ENCODE measurements at places on chromosomes 2 and 18.

GRCh38 chr18:4765401-4765800 is 310.3 kb upstream of the DLGAP1 start:
- no peak for DNase-seq

DNA sequence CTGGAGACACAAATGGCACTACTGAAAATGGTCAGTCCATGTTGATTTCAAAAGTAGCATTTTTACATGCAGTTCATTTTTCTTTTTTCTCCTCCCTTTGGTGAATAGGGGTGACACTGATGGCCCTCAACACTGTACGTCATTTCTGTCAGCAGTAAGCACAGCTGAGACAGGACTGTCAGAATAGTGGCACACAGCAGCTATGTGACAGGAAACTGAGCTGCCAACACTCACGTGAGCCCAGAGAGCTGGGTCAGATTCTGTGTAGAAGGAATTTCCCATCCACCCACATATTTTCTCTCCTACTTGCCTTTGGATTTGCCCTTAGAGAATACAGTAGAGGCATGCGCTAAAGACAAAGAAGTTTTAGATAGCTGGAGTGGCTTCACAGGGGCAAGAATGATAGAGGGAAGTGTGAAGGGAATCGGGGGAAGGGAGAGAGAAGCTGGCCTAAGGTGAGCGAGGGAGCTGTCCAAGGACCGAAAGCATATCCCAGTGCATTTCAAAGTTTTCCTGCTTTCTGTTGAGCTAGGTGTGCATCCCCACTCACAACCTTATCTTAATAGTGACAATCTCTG is 476.6 kb downstream of the CNTNAP5 start:
- DNase-seq: no peak

DNA sequence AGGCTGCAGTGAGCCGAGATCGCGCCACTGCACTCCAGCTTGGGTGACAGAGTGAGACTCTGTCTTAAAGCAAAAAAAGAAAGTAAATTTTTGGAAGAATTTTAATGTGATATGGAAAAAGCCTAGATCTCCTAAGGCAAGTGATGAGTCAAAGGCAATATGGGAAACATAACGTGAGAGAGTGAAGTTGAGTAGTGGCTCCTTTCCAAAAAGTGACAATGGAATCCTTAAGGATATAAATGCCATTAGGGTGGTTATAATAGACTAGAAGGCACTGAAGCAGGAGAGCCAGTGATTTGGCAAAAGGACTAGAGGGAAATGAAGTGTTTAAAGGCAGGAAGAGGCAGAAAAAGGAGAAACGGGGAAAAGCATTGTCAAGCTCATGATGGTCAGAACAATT is 25.6 kb downstream of the ARHGAP28 start:
- no peak for DNase-seq

DNA sequence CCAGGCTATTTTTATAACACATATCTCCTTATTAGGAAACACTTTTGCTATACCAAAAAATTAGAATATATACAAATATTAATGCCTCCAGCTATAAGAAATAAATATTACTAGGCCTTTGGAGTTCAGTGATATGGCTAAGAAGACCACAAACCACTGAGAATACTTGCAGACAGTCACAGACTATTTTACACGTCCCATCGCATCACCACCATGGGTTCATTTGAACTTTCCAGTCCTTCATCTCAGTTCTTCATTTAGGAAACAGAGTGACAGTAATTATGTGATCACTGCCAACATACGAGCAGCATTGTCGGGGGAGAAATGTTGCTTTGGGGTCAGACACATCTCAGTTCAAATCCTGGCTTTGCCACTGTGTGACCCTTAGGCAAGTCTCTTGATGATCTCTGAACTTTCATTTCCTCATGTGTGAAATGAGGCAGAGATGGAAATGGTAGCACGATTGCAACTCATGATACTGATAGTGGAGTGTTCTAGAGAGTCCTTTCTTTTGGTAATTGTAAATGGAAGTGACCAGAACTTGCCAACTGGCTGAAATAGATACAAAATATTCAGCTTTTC is 138.9 kb upstream of the NRP2 start:
- DNase-seq: no peak

DNA sequence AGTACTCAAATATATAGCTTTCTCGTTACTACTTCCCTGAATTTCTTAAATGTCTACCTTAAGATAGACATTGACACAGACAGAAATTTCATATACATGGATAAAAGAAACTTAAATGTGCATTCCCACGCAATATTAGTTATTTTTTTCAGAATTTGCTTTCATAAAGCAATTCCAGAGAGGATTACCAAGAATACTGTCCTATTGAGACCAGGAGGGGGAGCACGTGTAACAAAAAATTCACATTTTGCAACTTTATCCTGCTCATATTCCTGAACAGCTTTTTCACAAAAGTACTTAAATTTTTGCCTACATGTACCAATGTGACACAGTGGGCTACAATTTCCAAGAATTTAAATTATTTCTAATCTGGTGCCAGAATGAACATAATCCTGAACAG is 30.7 kb upstream of the ERCC3 start:
- DNase-seq: peak; percentile 30

- no peak for DNase-seq
Observed at GRCh38 chr18:8212896-8213780, 396.1 kb upstream of the RAB12 start.

DNA sequence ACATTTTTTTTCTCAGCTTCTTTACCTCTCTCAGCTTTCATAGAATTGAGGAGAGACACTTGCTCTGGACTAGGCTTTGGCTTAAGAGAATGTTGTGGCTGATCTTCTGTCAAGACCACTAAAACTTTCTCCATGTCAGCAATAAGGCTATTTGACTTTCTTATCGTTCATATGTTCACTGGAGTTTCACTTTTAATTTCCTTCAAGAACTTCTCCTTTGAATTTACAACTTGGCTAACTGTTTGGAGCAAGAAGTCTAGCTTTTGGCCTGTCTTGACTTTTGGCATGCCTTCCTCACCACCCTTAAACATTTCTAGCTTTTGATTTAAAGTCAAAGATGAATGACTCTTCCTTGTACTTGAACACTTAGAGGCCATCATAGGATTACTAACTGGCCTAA is 104.4 kb upstream of the SLC39A10 start:
- DNase-seq: no peak

DNA sequence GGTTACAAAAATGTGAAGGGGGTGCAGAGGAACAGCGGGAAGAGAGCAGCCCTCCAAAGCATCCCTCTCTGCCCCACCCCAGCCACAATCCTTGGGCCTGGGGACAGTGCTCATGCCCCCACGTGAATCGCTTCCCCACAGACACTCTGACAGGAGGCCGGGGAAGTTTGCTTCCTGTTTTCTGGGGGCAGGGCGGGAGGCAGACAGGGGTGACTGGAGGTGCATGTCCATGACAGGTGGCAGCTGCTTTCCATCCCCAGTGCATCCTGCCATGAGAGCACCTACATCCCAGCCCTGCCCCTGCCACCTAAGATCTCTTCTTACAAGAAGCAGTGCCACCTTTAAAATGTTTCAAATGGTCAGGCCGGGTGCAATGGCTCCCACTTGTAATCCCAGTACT is 47.2 kb upstream of the UBE2F start:
- DNase-seq: no peak

GRCh38 chr2:39787950-39788349 is 8.9 kb upstream of the THUMPD2 start:
- DNase-seq: no peak

- no peak for DNase-seq
Observed at GRCh38 chr2:232073026-232073425, 111.5 kb downstream of the DIS3L2 start.

DNA sequence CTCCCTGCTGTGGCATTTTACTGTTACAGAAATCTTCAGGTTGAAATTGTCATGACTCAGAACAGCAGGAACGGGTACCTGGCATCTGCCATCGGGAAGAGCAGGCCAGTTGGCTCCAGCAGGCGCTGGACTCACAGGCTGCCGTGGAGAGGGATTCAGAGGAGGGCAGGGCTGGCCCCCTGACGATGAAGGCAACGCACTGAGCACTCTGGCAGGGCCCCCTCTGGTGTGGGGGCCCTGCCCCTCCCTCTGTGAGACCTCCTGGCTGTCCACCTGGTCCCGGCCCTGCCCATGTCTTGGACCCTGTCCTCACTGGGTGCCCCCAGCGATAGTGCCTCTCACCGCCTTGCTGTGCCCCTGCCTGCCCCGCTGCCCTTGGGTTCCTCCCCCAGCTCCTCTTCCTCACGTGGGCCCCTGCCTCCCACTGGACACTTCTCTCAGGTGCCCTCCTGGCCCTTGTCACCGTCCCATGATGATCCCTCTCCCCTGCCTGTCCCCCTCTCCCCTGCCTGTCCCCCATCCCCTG is 23.3 kb upstream of the ALLC start:
- no peak for DNase-seq

DNA sequence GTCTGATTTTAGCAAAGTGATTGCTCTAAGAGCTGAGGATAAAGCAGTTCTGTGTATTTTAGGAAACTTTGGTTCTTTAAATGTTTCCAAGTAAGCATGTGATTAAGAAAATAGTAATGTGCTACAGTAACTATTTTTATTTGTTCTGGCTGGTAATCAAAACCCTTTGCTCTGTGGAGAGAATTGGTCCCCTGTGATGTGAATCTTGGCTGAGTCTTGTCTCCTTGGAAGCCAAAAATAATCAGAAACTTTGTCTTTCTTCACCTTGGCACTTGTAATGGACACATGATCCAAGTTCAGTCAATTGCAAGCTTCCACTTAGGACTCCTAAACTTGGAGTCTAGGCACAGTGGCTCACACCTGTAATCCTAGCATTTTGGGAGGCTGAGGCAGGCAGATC is 422.7 kb upstream of the CDH20 start:
- no peak for DNase-seq

GRCh38 chr18:9684881-9685614 is 23.1 kb upstream of the RAB31 start:
- no peak for DNase-seq

DNA sequence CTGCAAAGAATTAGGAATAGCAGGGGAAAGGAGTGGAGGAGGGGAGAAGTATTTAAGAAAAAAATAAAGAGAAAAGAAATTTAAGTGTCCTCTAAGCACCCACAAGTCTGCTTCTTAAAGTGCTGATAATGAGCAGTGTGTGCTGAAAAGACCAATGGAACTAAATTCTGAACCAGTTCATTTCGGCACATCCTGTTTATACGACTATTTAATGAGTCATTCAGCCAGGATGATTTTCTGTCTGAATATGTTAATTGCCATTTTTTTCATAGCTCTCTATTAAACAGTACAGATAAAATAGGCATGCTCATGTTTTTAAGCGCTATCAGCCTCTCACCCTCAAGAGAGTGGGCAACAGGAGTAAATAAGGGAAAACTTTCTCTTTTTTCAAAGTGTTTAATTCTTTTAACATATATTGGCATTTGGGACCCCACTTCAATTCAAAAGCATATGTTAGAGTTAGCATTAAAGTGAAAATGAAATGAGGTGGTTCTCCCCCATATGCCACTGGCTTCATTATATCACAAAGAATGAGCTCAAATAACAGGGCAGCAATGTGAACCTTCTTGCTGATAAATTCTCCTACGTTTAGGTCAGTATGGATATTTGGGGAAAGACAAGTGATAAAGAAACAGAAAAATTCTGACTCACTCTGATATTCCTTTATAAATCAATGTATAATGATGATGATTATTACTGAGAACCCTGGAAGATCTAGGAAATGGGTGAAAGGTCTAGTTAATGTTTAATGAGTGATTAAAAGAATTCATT is 87.5 kb downstream of the TCF4 start:
- no peak for DNase-seq

DNA sequence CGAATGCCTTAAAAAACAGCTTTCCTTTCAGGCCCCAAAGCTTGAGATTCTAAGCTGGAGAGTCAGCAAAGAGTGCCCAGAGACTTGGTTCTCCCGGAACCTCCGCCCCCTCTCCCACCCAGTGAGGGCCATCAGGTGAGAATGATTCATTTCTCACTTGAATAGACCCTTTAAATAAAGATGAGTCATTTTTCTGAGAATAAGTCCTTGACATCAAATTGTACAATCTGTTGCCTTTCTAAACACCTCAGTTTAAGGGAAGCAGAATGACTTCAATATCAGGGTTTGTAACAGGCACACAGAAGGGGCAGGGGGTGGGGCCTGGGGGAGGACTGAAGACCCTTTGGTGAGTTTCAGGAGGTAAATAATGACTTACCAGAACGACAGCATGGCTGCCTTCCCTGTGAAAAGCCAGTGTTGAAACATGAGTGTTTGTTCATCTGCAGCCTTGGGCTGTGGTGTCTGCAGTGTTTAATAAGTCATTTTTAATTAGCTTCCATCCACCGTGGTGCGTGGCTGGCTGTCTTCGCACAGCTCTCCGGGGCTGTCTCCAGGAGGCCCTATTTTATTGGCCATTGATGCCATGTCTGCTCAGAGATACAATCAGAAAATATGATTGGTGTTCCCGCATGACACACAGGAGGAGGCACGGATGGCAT is 134.9 kb upstream of the ZNF236 start:
- DNase-seq: no peak

DNA sequence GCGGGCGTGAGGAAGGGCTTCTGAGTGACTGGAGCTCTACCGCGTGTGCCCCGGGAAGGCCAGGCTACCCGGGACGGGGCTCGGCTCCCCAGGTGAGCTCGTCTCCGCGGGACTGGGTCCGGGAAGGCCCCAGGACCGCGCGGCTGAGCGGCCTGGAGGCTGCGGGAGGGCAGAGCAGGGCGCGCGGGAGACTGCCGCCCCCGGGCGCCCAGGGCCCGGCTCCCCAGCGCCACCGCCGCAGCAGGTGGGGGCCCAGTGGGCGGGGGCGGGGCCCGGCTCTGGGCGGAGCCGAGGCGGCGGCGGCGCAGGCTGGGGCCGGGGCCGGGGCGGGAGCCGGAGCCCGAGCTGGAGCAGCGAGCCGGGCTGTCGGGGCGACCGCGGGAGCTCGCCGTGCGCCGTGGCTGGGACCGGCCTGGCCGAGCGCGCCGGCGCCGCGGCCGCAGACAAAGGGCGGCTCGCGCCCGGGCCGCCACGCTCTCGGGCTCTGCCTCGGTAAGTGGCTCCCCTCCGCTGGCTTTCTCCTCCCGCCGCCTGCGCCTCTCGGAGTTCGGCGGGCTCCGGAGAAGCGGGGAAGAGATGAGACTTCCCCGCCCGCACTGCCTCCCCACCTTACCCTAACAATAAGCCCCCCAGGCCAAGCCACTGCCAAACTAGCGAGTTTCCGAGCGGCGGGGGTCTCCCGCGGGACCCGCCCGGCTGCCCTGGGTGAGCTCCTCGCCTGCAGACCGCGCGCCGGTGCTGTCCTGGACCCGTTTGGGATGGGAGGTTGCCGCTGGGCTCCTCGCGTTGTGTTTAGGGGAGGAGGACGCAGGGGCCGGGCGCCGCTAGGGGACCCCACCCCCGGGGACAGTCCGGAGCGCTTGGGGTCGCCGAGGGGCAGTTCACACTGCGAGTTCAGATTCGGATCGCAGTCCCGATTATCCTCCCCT is at the start of gene MAPK4:
MAPK4 (plus strand) TSS at position 336 of the 929 bp plus-strand sequence. CDS start 103,872 bp downstream, outside the sequence.
- peak; percentile 38 for DNase-seq

GRCh38 chr18:25876330-25876948 is 214.0 kb downstream of the SS18 start:
- no peak for DNase-seq

- DNase-seq: no peak
Observed at GRCh38 chr2:28681158-28681571, 70.5 kb upstream of the PPP1CB start.

- peak; percentile 74 for DNase-seq
Observed at GRCh38 chr18:23301972-23302371, 151.1 kb upstream of the RIOK3 start.
